ENCODE measurements at places on chromosomes 1 and 21. TPM values are rescaled to one million over a fixed set of nuclear protein-coding genes. Genes with fewer than 3 reads are reported as not detected.

Gene MCOLN3
- polyA plus RNA-seq = 0.41 TPM

Gene RHD
- polyA plus RNA-seq = not detected

Gene ZNF593OS
- 0.22 TPM for polyA plus RNA-seq

Gene ADAM30
- polyA plus RNA-seq = not detected

Gene CD1B
- not detected for polyA plus RNA-seq

Gene KIF2C
- polyA plus RNA-seq = 4.5 TPM

Gene FNDC10
- 8.3 TPM for polyA plus RNA-seq

Gene HES5
- polyA plus RNA-seq = 0.71 TPM

Gene TESK2
- polyA plus RNA-seq = 4.0 TPM

Gene AUNIP
- polyA plus RNA-seq = 2.0 TPM

Gene ACOT11
- polyA plus RNA-seq = 13.0 TPM

Gene IVL
- 161 TPM for polyA plus RNA-seq

Gene KRTAP19-3
- not detected for polyA plus RNA-seq

Gene SZRD1
- polyA plus RNA-seq = 48.5 TPM

Gene CR2
- polyA plus RNA-seq = 0.06 TPM

Gene SLC9C2
- not detected for polyA plus RNA-seq

Gene SYT11
- polyA plus RNA-seq = 0.20 TPM

Gene GNG12
- polyA plus RNA-seq = 21.8 TPM

Gene MPZ
- 1.4 TPM for polyA plus RNA-seq

Gene KRTAP25-1
- polyA plus RNA-seq = not detected

Gene PTP4A2
- polyA plus RNA-seq = 40.6 TPM

Gene PTGFR
- 0.10 TPM for polyA plus RNA-seq

Gene PPP1R8
- polyA plus RNA-seq = 15.5 TPM

Gene OR10Z1
- polyA plus RNA-seq = not detected

Gene PRR9
- not detected for polyA plus RNA-seq

Gene CYP4A11
- 0.01 TPM for polyA plus RNA-seq

Gene GLIS1
- 0.18 TPM for polyA plus RNA-seq

Gene ERO1B
- polyA plus RNA-seq = 1.1 TPM

Gene MATN1
- 0.01 TPM for polyA plus RNA-seq

Gene CYP2J2
- 21.4 TPM for polyA plus RNA-seq

Gene COL6A2
- polyA plus RNA-seq = 161 TPM

Gene RPL22
- 360 TPM for polyA plus RNA-seq

Gene LRRC3
- 0.63 TPM for polyA plus RNA-seq

Gene AADACL3
- not detected for polyA plus RNA-seq

Gene FNDC5
- 0.53 TPM for polyA plus RNA-seq

Gene OR2T8
- not detected for polyA plus RNA-seq

Gene WDR64
- polyA plus RNA-seq = not detected

Gene IL19
- polyA plus RNA-seq = 1.4 TPM

Gene MROH7
- polyA plus RNA-seq = 0.80 TPM

Gene PRAMEF12
- not detected for polyA plus RNA-seq

Gene AQP10
- 0.02 TPM for polyA plus RNA-seq

Gene SYT2
- 0.04 TPM for polyA plus RNA-seq

Gene PODN
- 5.0 TPM for polyA plus RNA-seq

Gene LCE2A
- not detected for polyA plus RNA-seq

Gene DOP1B
- polyA plus RNA-seq = 9.2 TPM

Gene DMAP1
- 27.8 TPM for polyA plus RNA-seq

Gene LRRC40
- 5.9 TPM for polyA plus RNA-seq

Gene CFAP141
- not detected for polyA plus RNA-seq

Gene CDCA8
- 4.2 TPM for polyA plus RNA-seq

All from esophagus (tissue), 2 donors.